CD8-positive, alpha-beta memory T cell (primary cell): ENCODE measurements at places on chromosomes 12 and 14.

GRCh38 chr12:85275374-85275773 is 4.6 kb upstream of the ALX1 start:
- DNase-seq = no peak

DNA sequence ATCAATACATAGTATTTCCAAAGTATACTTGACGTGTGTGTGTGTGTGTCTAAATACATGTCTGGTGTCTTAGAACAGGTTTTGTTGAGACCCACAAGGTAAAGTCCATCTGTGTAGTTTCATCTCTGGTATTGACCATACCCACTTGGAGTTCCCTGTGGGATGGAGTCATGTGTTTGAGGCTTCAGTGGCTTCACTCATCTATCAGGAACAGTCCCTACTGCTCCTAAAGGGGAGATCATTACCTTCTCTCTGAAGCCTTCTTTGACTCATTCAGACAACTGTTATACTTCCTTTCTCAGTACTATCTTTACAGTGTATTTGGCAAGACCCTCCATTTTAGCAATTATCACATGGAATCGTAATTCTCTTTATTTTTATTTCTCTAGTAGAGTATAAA is 14.2 kb downstream of the RAB21 start:
- DNase-seq = no peak

DNA sequence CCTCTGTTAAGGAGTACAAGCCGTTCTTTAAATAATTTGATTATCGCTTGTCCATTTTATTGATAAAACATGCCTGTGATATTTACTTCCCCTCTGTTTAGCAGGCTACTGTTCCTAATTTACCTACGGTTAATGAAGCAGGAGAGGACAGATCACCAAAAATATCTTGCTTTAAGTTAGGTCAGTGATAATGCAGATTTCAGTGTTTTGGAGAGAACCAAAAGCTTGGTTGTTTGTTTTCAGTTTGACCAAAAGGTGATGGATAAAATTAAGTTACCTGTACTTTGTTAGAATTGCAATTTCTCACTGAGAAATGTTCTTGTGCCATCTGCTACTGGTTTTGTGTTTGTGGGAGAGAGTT is 958 bp downstream of the SPATS2 start:
- DNase-seq = no peak

GRCh38 chr12:129459886-129460285 is 443.9 kb downstream of the TMEM132D start:
- DNase-seq = no peak

GRCh38 chr12:117334051-117334450 is 27.4 kb downstream of the NOS1 start:
- DNase-seq = no peak

DNA sequence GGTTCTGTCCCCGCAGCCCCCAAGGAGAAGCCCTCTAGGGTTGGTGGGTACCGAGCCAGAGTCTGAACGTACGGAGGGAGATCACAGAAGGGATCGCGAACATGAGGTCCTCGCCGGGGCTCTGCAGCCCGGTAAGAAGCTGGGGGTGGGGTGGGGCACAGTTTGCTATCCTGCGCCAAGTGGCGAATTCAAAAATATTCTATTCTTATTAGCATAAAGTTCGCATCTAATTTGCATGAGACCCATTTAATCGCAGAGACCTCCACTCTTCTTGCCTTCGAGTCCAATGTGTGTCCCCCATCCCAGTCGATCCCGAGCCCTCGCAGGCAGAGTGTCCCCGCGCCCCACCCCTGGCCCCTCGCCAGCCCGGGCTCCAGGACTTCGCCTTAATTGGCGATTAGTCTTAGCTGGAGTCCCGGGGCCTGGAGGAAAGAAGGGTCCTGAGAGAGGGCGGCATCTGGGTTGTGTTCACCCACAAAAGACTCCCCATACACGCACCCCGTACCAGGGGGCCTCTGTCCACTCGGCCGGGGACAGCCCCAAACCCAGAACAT is 604 bp upstream of the ARHGEF25 start:
- no peak for DNase-seq

DNA sequence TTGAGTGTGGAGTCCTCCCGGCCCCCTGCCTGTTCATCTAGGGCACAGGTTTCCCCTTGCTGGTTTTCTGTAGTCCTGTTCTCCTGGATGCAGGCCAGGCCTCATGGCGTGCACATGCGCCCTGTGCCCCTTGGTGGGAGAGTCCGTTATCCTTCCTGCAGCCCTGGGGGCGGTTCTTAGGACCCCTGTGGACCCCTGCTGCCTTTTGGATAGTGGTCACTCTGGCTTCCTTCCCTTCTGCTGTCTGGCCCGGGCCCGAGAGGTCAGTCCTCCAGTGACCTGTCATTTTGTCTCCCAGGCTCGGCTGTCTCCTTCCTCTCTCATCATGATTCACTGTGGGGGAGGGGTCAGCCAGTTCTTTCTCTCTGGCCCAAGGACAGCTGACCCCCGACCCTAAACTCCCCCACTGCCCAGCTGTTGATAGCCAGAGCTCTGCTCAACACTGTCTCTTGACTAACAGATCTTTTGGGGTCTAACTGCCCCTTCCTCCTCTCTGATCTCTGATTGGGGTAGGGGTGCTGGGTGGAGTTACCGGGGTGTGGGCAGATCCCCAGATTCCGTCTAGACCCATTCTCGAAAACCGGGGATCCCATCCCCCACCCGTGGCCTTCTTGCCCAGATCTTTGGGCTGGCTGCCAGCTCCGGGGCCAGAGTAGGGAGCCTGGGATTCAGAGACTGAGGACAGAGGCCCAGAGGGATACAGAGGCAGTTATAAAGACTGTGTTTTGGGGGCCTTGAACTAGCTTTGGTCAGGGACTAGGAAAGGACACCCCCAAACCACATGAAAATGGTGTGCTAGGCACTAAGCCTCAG is 7.0 kb downstream of the CCND2 start:
- DNase-seq = no peak

DNA sequence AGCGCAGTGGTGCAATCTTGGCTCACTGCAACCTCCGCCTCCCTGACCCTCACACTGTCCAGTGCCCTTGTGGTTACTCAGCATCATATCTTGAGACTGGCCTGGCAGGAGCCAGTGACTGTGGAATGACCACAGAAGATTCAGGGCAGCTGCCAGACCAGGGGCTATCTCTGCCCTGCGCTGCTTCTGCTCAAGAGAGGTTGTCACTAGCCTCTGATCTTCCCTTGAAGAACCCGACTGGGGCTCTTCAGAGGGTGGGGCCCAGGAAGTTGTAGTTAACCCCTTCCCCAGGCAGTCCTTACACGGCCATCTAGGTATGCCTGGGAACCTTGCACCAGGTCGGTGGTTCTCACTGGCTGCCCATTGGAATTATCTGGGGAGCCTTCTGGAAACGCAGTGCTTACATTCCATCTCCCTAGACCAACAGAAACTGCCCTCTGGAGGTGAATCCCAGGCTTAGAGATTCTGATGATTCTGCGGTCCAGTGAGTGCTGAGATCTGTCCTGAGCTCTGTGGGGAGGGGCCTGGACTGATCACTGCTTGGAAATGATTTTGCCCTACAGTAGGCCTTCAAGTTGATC is 41.4 kb downstream of the PLEKHG3 start:
- no peak for DNase-seq

DNA sequence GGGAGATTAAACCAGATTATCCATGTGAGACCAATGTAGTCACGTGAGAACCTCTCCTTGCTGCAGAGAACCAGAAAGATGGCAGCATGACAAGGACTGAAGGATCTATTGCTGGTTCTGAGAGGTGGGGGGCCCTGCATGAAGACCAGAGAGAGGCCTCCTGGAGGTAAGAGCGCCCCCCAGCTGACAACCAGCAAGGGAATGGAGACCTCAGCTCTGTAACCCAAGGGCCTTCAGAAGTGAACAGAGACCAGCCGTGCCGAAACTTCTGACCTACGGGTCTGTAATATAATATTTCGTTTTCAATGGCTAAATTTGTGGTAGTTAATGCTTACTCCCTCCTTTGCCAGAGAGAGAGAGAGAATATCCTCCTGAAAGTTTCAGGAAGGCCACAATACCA is 524.1 kb upstream of the TBX3 start:
- DNase-seq = no peak

DNA sequence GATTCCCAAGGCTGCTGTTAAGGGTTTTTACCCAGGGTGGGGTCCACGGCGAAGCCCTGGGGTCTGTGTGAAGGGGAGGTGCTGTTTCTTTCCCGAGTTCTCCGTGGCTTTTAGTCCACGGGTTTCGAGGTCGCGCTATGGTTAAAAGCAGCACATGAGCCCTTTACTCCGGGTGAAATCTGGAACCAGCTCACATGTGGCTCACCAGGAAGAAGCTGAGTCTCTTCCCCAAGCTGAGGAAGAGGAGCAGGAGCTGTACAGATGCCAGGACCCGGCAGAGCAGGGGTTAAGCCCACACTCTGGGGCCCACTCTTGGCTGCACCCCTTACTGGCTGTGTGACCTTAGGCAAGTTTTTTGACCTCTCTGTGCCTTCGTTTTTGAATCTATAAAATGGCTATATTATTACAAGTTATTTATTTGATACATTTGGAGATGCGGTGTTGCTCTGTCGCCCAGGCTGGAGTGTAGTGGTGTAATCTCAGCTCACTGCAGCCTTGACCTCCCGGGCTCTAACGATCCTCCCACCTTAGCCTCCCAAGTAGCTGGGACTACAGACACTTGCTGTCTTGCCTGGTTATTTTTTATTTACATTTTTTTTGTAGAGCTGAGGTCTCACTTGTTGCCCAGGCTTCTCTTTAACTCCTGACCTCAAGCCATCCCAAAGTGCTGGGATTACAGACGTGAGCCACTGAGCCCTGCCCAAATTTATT is 266.3 kb downstream of the AACS start:
- DNase-seq = no peak

DNA sequence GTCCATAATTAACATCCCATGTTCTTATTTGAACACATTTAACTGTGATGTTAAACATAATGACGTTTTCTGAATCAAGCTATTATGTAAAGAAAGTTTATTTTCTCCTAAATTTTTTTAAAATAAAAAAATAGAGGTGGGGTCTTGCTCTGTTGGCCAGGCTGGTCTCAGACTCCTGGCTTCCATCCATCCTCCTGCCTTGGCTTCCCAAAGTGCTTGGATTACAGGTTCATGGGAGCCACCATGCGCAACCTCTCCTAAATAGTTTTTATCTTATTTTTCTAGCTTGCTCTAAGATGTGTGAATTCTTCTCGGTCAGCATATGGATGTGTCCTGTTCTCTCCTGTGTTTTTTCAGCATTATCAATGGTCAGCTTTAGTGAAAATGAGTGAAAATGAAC is 3.2 kb downstream of the RAD9B start:
- DNase-seq = no peak

GRCh38 chr12:2113119-2113912 is 60.5 kb downstream of the CACNA1C start:
- no peak for DNase-seq

DNA sequence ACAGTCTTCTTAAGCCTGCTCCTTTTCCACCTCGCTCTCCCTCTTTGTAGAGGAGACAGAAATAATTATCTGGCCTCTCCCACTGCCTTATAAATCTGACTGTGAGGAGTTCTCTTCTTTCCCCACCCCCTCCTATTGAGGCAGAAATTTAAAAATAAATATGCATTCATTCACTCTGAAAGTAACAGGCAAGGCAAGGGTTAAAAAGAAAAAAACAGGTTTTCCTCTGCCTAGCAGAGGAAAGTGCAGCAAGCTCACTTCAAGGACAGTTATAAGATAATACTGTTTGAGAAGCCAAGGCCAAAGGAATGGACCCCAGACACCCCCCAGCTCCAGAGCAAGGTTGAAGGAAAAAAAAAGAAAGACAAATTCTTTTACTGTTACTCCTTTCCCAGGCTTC is 56.3 kb downstream of the DHRS2 start:
- no peak for DNase-seq

- no peak for DNase-seq
These were observed 114.3 kb downstream of the DIP2B start for GRCh38 chr12:50618864-50619609.

DNA sequence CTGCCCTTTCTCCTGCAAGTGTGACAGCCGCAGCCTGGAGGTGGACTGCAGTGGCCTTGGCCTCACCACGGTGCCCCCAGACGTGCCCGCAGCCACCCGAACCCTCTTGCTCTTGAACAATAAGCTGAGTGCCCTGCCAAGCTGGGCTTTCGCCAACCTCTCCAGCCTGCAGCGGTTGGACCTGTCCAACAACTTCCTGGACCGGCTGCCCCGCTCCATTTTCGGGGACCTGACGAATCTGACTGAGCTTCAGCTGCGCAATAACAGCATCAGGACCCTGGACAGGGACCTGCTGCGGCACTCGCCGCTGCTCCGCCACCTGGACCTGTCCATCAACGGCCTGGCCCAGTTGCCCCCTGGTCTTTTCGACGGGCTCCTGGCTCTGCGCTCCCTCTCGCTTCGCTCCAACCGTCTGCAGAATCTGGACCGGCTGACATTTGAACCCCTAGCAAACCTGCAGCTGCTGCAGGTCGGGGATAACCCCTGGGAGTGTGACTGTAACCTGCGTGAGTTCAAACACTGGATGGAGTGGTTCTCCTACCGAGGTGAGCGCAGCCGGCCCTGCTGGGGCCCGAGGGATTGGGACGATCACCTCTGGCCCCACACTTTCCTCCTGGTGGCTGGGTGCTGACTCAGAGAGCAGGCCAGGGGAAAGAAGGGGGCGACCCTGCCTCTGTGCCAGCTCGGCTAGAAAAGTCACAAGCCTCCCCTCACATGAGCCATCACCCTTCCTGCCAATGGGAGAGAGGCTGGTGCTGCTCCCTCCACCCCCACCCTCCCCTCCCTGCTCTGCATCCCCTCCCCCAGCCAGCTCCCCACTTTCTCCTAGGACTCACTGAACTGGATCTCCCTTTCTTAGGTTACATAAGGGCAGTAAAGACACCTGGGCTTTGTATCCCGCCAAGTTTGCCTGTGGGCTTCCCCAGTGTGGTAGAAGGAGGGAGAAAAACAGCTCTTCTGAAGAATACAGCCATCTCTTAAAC is 10.9 kb downstream of the LRTM2 start:
- no peak for DNase-seq

- no peak for DNase-seq
These were observed 189.4 kb downstream of the DPF3 start for GRCh38 chr14:72704502-72704901.

GRCh38 chr12:109710747-109711595 is 2.7 kb upstream of the FAM222A start:
- DNase-seq = no peak

DNA sequence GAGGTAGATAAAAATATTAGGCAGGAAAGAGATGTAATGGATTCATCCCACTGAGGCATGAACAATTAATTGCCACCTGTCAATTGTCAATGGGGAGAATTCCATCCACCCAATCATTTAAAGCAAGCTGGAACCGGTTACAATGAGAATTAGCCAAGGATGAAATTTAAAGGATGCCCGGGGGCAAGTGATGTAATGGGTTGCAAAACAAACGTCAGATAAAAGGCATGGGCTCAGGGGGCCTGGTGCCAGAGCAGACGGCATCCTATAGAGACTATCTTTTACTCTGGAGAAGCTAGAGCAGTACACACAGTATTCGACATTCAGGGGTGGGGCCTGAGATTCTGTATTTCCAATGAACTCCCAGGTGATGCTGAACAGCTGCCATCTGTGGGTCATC is 80.5 kb upstream of the ZFP36L1 start:
- DNase-seq = no peak

GRCh38 chr12:13376610-13377373 is 180.3 kb downstream of the EMP1 start:
- DNase-seq = no peak
